ENCODE measurements at places on chromosomes 4 and X. TPM values are rescaled to one million over a fixed set of nuclear protein-coding genes. Genes with fewer than 3 reads are reported as not detected.
A peak's percentile ranks its signal among the peaks of the same experiment; 100 is the strongest.

DNA sequence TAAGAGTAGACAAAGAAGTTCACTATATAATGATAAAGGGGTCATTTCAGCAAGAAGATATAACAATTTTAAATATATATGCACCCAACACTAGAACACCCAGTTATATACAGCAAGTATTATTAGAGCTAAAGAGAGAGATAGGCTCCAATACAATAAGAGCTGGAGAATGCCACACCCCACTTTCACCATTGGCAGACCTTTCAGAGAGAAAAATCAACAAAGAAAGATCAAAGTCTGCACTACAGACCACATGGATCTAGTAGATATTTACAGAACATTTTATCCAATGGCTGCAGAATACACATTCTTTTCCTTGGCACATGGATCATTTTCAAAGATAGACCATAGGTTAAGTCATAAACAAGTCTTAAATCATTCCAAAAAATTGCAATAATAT lies 479.7 kb upstream of the DIAPH2 start:
- no peak for DNase-seq

- DNase-seq: no peak
Observed at GRCh38 chr4:125084608-125085007, 230.1 kb upstream of the FAT4 start.

GRCh38 chrX:150848914-150849365 lies 49.5 kb downstream of the CD99L2 start:
- no peak for DNase-seq

DNA sequence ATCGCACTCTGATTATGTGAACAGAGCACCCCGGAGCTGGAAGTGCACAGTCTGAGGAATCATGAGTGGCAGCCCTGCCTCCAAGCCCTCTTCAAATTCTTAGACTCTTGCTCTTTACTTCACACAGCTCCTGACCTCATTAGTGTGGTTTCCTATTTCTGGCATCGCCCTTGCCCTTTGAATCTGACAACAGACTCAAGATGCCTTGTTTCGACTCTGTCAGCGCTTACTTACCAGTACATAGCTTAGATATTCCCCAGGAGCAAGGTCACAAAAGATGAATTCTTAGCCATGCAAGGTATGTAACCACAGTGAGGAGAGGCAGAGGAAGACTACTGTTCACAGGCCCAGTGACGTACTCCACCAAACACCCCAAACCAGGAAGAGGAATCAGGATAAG lies 167.2 kb downstream of the KDR start:
- no peak for DNase-seq

DNA sequence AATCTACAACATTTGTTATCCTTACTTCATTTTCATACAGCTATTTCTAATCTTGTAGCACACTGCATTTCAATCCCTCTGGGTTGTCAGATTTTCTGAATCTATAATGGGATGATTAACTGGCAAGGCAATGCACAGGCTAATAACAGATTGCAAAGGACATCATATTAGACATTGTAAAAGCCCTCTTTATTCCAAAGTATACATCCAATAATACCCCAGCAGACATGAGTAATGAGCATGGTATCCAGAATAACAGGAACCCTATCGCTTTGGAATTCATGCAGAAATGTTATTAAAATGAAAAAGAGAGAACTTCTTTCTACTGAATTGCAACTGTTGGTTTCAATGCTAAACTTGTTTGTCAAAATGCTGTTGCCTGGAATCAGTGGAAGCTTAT lies 122.9 kb downstream of the C4orf33 start:
- no peak for DNase-seq

DNA sequence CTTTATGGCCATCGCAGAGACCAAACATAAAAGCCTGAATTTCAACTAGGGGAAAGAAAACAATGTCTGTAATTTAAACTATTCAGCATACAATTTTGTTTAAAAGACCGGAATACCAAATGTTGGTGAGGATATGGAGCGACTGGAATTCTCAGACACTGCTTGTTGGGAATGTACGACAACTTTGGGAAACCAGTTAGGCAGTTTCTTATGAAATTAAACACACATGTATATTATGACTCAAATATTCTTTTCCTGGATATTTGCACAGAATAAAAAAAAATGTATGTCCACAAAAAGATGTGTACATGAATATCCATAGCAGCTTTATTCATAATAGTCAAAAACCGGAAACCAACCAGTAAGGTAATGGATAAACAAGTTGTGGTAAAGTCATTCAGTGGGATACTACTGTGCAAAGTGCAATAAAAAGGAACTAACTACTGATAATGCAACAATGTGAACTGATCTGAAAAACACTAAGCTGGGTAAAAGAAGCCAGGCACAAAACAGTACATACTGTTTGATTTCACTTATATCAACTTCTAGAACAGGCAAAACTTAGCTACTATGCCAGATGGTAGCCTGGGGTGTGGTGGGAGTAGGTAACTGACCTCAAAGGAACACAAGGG lies 152.7 kb upstream of the FTHL17 start:
- DNase-seq: no peak

DNA sequence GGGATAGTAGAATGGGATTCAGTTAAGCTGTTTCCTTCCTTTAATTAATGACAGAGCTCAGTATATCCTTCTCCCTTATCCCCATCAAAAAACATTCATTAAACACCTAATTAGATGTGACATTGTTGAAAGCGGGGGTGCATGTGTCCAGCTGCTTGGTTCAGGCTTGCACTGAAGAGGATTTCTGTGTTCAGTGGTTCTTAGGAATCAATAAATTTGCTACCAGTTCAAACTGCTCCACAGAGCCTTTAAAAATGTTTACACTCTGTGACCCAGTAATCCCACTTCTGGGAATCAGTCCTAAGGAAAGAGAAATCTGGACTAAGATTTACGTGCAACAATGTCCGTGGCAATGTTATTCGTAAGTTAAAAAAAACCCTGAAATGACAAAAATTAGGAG lies 7.2 kb upstream of the TMEM255A start:
- no peak for DNase-seq

DNA sequence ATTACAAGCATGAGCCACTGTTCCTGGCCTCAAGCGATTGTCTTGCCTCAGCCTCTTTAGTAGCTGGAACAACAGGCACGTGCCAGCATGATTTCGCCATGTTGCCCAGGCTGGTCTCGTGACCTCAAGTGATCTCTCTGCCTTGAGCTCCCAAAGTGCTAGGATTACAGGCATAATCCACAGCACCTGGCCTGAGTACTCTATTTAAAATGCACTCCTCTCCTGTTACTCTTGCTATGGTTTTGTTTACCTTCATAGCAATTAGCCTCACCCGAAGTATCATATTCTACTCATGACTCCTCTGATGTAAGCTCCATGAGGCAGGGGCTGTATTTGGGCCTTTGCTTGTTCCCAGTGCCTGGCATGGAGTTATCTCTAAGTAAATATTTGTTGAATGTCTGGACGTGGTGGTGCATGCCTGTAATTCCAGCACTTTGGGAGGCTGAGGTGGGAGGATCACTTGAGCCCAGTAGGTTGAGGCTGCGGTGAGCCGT lies 92.5 kb upstream of the SLC34A2 start:
- no peak for DNase-seq

DNA sequence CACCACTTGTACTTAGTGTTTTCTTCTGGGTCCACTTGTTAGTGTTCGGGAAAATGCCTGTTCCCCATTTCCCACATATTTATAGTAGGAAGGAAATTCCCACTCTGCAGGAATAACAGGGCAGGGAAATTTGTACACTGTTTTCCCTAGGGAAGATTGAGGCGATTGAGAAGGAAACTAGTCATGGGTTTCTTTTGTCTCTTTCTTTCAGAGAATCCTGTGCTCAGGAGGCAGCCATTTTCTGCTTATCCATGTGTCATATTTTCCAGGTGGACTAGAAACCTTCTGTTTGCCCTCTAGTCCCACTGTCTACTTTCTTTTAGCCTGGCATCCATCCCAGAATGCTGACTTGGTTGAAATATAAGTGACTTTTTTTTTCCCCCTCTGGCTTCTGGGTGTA lies 299.1 kb upstream of the ANKRD50 start:
- no peak for DNase-seq

DNA sequence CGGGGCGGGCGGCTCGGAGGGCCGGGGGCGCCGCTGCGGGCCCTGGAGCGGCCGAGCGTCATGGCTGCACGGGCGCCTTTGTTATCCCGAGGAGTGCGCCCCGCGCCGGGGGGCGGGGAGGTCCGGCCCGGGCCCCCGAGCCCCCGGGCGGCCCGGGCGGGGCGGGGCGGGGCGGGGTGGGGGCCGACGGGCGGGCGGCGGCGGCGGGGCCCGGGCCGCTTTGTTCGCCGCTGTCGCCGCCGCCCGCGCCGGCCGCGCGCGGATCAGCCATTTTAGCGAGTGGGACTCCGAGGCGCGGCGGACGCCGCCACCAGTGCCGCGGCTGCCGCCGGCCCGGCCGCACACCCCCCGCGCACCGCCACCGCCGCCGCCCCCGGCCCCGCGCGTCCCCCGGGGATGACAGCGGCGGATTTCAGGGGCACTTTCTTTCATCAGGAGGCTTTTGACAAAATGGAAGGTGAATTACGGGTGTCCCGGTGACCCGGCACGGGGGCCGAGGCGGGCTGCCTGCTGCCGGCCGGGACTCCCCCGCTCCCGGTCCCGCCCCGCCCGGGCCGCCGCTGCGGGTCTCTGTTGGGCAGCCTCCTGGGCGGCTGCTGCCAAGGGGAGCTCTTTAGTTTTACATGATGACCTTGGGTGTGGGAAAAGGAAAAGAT lies 1.2 kb downstream of the HMGB3 start:
- DNase-seq: no peak

DNA sequence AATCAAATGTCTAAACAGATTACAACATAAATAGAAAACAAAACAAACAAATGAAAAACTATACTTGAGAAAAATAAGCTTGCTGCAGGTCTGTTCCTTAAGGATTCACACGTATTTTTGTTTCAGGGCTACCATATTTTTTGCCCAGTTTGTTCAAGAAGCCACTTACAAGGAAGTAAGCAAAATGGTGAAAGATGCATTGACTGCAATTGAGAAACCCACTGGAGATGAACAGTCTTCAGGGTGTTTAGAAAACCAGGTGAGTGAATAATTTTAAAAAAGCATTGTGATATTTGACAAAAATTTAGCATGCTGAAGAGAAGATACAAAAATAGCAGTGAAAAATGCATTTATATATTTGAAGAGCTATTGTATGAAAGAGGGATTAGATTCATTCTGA lies 2.0 kb downstream of the AFP start:
- no peak for DNase-seq

- no peak for DNase-seq
Observed at GRCh38 chrX:703866-704265, 73.3 kb downstream of the SHOX start.

- DNase-seq: no peak
Observed at GRCh38 chr4:15498356-15498755, 28.7 kb downstream of the CC2D2A start.

DNA sequence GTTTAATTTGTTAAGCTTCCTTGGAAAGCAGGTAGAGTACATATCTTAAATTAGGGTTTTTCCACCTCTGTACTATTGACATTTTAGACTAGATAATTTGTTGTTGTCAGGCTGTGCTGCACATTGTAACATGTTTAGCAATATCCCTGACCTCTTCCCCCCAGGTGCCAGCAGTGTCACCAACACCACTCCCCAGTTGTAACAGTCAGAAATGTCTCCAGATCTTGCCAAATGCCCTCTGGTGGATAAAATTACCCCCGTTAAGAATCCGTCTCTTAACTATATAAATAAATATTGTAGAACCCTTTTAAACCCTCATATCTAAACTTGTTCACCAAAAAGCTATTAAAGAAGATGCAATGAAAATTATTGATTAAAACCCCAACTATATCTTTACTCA lies 161.5 kb downstream of the ARHGAP6 start:
- no peak for DNase-seq

GRCh38 chr4:2534904-2535375 lies 1.5 kb upstream of the FAM193A start:
- peak; percentile 1 for DNase-seq

GRCh38 chr4:145868637-145869409 lies 69.8 kb downstream of the ZNF827 start:
- DNase-seq: no peak

DNA sequence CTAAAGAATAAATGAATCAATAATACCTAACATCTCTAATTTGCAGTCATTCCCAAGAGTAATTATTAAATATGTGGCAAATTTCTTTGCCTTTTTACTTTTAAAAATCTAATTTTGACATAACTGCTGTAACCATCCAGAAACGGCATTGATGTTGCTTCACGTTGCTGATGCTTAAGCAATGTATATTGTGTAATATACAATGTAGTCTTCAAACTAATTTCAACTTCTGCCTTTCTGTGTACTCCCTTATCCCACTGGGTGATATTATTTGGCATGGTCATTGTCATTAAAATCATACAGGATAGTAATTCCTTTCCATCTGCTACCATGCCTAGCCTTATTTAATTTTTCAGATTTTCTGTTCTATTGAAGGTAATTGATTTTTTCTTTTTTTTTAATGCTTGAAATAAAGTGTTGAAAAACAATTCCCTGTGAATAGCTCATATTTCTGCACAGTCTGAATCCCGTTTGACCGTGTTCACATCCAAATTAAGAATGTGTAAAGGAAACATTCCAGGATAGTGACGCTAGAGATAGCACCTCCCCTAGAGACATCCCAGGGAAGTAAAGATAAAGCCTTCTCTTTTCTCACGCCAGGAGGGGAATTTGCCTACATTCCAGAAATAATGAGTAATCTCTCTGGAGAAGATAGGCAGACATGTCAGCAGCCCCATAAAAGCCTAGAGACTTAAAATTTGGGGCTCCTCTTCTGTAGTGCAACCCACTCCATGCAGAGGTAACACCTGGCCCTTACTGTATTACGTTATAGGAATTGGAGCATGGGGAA lies 8.6 kb downstream of the FAM200B start:
- no peak for DNase-seq

GRCh38 chr4:127868196-127868595 lies 12.5 kb upstream of the PLK4 start:
- no peak for DNase-seq

Gene GAGE2A
- not detected for polyA plus RNA-seq

Gene LETM1
- polyA plus RNA-seq: 21.5 TPM

Gene CFI
- 85.5 TPM for polyA plus RNA-seq

Gene SPIN2A
- 4.3 TPM for polyA plus RNA-seq

Gene RASGEF1B
- polyA plus RNA-seq: 10.4 TPM

Gene FAM47B
- polyA plus RNA-seq: not detected

Gene CT45A2
- polyA plus RNA-seq: not detected

Gene SEPSECS
- polyA plus RNA-seq: 19.4 TPM

Gene GAGE12C
- polyA plus RNA-seq: not detected

Gene CDKN2AIP
- 35.8 TPM for polyA plus RNA-seq

Gene PAGE2
- polyA plus RNA-seq: not detected
